ENCODE measurements at places on chromosomes 4 and X.

- no peak for DNase-seq
Observed at GRCh38 chrX:39203427-39203826, 402.2 kb downstream of the MID1IP1 start.

DNA sequence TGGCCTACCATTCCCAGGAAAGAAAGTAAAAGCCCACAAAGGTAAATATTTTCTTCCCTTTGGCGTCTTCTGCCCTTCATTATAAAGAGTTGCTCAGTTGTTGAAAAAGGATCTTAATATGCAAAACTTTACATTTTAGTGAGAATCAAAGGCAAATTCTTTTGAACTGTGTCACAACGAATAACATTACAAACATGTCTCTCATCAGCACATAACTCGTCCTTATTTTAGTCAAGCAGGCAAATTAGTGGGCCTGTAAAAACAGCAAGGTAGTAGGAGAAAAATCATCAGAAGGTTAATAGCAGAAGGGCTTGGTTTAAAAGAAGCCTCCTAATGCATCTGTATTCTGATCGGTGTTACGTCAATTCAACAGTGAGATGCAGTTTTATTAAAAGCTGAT is 647.3 kb upstream of the DIPK2B start:
- DNase-seq, result no peak

- DNase-seq, result no peak
Observed at GRCh38 chr4:56271131-56271530, 116.2 kb downstream of the AASDH start.

GRCh38 chr4:18698119-18698883 is 676.7 kb upstream of the LCORL start:
- no peak for DNase-seq

DNA sequence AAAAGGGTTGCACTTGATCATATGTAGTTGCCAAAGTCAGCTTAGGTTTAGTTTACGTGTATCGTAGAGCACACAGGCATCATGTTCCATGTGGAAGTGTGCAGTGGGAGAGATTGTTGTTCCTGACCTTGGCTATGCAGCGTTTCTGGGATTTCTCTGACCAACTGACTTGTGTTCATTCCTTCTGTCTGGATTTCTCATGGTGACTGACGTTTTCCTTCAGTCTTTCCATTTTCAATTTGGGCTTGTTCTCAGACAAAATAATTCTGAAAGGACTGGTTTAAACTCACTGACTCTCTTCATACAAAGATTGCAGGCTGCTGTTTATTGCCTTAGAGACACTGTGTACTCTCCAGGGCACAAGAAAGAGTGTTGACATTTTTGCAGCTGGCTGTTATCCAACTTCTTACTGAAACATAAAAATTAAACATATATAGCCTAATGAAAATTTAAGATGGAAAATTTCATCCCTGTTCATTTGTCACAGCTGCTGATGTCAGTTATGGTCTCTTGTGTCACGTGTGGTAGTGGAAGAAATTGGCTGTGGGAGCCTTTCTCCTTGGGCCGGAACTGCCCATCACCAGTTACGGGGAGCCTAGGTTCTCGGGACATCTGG is 95.4 kb downstream of the TNIP2 start:
- no peak for DNase-seq

All from activated CD4-positive, CD25-positive, alpha-beta regulatory T cell (primary cell).